ENCODE measurements at places on chromosomes 11 and 22.

GRCh38 chr11:28729339-28729738, 621.2 kb downstream of the METTL15 start:
- DNase-seq, result no peak

GRCh38 chr11:43576803-43577521, 103.6 kb upstream of the HSD17B12 start:
- no peak for DNase-seq

- no peak for DNase-seq
Observed at GRCh38 chr22:30792456-30792855, 97.8 kb downstream of the OSBP2 start.

DNA sequence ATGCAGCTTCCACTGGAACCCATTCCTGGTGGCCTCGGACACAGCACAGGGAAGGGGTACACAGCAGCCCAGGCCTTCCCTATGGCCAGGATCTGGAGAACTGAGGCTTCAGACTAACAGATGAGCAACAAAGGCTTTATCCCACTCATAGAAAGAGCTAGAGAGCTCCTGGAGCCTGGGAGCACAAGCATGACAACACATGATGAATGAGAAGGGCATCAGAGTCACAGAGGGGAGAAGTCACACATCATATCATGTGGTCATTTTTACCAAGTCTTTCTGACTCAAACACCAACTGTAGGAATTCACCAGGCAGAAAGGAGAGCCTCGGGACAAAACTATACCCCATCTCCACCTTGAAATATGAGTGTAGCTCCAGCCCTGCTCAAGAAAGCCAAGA, 43.2 kb downstream of the NRXN2 start:
- DNase-seq, result no peak

GRCh38 chr11:128843198-128843785, 23.8 kb downstream of the KCNJ1 start:
- no peak for DNase-seq

DNA sequence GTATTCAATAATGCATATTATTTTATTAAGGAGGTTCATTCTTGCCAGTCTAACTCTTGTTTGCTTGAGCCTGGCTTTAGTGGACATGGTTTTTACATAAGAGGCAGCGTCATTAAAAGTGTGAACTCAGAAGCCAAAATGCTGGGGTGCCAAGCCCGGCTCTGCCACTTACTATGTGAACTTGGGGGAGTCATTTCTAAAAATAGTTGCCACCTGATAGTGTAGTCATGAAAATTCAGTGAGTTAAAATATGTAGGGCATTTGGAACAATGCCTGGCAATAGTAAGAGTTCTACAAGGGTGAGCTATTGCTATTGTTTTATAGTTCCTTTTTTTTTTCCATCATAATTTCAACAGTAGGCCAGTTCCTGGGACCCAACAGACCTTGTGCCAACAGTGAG, 49.9 kb downstream of the TENM4 start:
- no peak for DNase-seq

DNA sequence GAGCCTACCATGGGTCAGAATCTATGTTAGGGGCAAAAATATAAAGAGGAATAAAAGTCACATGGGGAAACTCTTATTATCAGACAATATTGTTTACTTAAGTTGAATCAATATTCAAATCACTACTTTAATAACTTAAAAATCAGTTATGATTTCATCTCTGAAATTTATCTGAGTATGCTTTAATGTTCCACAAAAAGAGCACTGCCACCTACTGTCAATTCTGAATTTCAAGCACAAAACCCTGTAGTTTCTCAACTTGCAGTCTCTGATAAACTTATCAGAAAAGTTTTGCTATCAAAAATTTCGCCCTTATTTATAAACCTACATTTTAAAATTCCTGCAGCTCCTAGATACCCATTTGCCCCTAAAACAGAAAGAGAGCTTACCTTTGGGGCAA, 47.3 kb downstream of the RDX start:
- no peak for DNase-seq

DNA sequence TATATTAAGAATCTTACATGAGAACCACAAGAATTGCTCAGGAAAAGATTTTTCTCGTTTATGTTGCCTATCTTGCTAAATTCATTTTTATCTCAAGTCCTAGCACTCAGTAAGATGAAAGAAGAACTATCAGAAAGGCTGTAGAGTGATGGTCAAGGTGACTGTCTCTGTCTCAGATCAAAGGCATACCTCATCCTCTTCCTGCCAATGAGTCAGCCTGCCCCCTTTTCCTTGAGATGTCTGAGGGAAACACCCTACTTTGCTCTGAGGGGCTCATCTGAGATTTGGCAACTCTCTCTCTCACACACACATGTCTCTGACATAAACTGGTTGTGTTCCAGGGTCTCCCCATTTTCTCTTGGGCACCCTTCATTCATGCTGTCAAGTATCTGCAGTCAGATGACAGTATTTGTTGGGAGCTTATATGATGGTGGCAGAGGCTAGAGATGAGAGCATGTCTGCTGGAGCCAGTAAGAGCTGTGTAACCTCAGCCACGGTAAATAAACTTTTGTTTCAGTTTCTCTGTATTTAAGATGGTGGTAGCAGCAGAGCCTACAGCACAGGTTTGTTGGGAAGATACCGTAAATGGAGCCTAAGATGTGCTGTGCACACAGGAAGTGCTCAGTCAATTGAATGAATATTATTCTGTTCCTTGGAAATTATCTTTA, 1.6 kb downstream of the MMP27 start:
- no peak for DNase-seq

DNA sequence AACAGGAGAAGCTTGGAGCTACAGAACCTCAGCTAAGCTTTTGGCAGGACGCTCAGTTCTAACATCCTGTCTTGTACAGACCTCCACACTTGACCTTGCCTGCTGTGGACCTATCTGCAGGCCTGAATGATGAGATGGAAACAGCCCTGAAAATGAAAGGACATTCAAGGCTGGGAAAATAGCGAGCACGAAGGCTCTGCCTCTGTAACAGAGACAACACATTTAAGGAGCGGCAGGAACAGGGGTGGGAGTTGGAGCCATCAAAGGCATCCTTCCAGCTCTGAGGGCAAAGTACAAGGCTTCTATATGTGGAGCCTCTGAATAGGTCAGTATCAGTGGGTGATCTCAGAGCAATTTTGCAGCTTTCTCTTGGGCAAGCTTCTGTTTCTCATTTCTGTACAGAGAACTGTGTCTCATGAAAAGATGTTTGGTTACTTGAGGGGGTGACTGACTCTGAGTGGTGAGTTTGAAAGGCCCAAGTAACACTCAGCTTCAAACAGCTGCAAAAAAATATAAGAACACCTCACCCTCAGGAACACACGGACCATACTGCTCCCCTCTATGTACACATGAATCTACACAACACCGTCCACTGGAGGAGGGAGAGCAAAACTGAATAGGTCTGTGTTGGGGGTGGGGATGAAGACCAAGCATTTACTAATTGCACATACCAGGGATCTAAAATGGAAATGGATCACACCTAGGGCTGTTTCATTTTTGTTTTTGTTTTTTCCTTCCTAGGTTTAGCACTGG, 101.6 kb downstream of the CCDC81 start:
- no peak for DNase-seq

DNA sequence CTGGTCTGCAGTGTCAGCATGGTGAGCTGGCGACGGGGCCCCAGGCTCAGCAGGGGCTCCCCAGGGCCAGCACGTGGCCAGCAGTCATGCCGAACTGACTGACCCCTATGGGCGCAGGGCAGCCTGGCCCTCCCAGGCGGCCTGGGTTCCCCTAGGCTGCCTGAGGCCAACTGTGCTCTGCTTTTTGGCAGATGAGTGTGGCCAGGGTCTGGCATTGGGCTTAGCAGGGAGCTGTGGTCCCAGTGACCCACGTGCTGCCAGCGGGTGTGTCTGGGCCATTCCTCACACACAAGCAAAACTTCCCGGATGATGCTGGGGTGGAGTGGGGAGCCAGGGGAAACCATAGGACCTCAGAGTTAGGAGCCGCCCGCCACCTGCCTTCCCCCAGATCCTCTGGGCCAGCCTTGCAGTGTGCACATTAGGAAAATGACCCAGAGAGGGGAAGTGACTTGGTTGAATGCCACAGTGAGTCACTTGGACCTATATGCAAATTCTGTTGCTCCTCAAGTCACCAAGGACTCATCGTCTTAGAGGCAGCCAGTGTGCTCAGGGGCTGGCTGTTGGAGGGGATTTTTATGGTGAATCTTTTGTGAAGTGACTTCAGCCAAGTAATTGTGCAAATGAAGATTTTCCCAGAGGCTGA, 6.5 kb downstream of the ADORA2A start:
- no peak for DNase-seq

- DNase-seq, result no peak
Observed at GRCh38 chr22:49827271-49827852, 311 bp downstream of the BRD1 start.

- no peak for DNase-seq
Observed at GRCh38 chr11:115654792-115655191, 150.6 kb upstream of the CADM1 start.

DNA sequence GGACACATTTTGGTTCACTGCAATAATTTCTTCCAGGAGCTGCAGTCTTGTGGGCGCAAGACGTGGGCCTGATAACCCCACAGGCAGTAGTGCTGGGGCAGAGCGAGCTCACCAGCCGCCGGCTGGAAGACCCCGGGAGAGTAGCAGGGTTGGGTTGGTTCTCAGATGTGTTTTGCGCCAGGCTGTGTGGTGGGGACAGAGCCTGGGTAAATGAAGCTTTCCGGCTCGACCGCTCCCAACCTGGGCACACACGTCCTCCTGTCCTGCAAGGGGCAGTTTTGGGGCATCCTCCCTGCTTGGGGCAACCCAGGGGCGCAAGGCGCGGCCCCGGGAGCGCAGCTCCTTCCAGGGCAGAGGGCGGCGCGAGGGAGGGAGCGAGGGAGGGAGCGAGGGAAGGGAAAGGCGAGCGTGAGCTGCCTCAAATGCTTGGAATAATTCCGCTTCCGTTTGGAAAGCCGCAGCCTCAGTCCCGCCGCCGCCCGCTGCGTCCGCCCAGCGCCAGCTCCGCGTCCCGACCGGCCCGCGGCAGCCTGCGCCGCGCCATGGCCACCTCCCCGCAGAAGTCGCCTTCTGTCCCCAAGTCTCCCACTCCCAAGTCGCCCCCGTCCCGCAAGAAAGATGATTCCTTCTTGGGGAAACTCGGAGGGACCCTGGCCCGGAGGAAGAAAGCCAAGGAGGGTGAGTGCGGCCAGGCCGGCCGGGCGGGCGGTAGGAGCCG, at the start of gene PARVA:
Gene PARVA, plus strand, starts transcription at position 466 of the 718 bp plus-strand sequence. Its CDS starts 77 bp downstream, at position 543.
- no peak for DNase-seq

GRCh38 chr22:50726643-50727340, 11.2 kb upstream of the ACR start:
- DNase-seq, result no peak

DNA sequence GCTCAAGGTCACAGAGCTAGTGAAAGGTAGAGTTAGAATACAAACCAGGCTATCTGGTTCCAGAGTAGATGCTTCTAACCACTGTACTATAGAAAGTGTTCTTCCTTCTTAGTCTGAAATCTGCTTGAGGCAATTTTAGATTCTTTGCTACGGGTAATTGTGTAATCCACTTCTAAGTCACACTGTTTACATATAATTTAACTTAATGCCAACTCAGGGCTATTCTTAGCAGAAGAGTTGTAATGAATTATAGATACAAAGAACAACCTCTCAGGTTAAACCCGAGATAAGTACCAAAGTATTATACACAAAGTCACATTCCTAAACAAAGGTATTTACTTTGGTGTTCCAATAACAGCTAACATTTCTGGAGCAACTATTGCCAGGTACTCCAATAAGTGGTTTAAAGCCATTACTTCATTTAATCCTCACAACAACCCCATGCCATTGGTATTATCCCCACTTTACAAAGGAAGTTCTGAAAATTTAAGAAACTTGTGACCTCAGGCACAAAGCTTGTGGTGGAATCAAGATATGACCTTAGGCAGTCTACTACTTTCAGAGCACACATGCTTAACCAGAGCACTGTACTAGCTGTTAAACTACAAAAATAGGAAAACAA, 31.1 kb upstream of the DDI1 start:
- DNase-seq, result no peak

GRCh38 chr11:27722953-27723344, 22.7 kb upstream of the BDNF start:
- no peak for DNase-seq

DNA sequence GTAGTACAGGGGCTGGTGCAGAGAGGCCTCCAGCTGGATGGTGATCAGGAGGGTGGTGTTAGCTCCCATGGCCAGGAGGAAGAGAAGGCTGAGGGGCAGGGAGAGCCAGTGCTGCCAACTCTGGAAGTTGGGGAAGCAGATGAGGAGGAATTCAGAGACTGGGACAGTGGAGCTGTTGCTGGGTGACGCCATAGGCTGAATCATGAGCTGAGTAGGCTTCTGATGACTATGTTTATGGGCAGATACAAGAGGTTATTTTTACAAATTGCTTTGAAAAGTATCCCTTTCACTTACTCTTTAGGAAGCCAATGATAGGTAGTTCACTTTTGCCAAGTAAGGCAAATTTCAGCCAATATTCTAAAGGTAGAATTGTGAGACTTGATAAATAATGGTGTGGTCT, 3.1 kb downstream of the OR56A1 start:
- DNase-seq, result no peak

- no peak for DNase-seq
Observed at GRCh38 chr22:35220221-35220620, 37.1 kb upstream of the HMGXB4 start.

- no peak for DNase-seq
Observed at GRCh38 chr11:37712251-37712650, 1114.2 kb upstream of the RAG2 start.

GRCh38 chr11:34243600-34244464, 114.0 kb downstream of the ABTB2 start:
- no peak for DNase-seq

DNA sequence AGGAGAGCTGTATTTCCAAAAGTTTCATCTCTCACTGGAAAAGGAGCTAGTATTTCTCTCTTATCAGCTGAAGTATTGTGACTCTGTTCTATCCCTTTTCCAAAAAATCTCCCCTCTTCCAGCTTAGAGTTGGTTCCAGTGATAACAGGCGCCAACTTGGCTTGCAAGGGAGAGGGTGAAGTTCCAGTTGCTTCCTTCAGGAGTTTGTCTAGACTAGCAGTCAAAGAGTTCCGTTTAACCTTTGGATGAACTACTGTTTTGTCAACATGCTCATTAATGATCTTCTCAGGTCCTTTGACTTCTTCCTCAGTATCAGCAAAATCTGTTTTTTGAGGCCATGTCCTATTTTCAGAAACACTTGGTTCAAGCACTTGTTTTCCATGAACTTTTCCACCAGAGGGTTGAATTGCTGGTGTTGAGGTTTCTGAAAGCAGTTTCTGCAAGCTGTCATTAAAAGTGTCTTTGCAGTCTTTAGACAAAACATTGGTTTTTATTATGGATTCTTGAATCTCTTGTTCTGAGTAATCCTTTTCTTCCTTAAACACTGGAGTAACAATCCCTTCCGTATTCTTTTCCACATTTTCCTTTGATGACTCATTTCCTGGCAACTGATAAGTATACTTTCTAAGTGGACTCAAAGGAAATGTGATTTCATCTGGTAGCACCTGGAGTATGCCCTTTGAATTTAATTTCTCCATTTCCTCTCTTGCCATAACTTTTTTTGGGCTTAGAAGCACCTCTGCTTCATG, 39.7 kb upstream of the CCDC89 start:
- DNase-seq, result no peak

DNA sequence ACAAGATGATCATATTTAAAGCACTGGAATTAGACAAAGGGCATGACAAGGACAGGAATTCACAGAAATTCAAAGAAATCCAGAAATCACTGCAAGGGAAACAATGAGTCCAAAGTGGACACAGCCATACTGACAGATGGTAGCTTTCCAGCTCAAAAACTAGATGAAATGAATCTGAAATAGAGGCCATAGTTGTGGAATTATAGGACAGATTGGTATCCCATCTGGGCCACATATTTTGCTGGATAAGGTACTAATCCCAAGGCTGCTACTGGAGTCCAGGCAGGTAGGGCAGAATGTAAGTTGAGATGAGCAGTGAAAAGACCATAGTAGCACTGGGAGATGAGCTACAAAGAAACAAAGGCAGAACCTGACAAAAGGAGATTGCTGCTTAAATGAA, 258.3 kb upstream of the ANO3 start:
- no peak for DNase-seq

All from stimulated activated CD8-positive, alpha-beta memory T cell treated with anti-CD3 and anti-CD28 coated beads, Interleukin-4, amount 100 ng/mL, for 1 hour (primary cell).